ENCODE measurements at places on chromosomes 5 and 9.

DNA sequence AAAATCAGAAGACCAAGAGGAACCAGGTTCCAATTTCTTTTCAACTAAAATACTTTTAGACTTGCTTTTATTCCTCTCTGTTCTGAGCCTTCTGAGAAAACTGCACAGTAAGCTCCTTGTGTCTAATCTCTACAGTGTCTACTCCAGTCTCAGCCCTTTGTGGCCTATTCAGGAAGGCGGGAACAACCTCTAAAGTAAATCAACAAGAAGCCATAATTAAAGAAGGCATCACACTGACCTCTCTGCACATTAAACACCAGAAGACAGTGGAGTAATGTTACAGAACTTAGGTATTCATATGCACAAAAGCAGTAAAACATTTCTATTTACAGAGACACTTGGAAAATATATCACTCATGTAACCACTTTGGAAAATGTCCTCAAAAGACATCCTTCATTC is 14.9 kb downstream of the XPA start:
- DNase-seq = no peak

DNA sequence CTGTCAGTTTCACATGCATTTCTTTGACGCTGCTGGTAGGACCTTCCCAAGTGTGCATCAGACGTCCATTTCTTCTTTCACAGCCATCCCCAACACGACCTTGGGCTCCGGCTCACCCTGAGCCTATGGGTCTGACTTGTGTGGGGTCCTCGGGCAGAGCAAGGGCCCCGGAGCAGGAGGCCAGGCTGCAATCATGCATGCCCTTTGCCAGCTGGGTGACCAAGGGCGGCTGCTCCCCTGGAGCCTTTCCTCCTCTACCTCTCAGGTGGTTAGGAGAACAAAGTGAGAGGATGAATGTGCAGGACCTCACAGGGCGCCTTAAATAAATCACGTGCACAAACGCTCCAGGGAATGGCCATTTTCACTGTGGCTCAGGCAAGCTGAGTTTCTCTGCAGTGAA is 33.2 kb downstream of the TERT start:
- no peak for DNase-seq

- no peak for DNase-seq
Measured at GRCh38 chr9:4826417-4827166, 33.8 kb downstream of the RCL1 start.

GRCh38 chr5:124724357-124725039 is 21.9 kb downstream of the ZNF608 start:
- DNase-seq = no peak

DNA sequence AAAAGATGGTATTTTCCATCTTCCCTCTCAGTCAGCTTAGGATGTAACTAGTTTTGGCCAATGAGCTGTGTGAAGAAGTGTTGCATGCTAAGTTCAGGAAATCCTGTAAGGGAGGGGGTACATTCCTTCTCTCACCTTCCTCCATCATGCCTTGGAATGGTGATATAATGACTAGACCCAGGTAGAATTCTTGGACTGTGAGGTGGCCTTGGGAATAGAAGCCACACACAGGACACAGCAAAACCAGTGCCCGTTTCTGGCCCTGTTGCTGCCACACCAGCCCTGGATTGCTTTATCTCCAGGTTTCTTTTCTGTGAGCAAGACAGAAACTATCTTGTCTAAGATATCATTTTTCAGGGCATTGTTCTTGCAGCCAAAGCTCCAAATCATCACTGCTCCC is 10.5 kb upstream of the ZNF354A start:
- no peak for DNase-seq

GRCh38 chr9:2022560-2022959 is 7.4 kb downstream of the SMARCA2 start:
- DNase-seq = no peak
